Stimulated activated CD4-positive, alpha-beta T cell treated with anti-CD3 and anti-CD28 coated beads, Interleukin-1b, Interleukin-23, amount 100 ng/mL, for 1 hour (primary cell): ENCODE measurements at places on chromosomes 11 and 22.

GRCh38 chr22:50528682-50529415 is 963 bp downstream of the TYMP start:
- no peak for DNase-seq

DNA sequence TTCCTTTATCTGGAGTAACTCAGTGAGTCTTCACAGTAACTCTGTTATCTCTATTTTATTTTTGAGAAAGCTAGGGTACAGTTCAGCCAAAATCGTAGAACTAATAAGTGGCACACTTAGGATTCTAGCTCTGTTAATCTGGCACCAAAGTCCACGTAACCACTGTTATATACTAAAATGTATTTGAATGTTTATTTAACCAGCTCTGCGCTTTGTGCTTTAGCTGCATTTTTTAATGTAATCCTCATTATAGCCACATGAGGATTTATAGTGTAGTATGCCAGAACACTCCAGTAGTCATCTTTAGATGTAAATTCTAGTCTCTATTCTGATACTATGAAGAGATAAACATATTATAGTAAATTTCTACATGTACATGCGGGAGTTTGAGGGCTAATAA is 36.8 kb downstream of the YAP1 start:
- no peak for DNase-seq

GRCh38 chr22:50252082-50253045 is 1.3 kb upstream of the HDAC10 start:
- DNase-seq, result peak; percentile 51

DNA sequence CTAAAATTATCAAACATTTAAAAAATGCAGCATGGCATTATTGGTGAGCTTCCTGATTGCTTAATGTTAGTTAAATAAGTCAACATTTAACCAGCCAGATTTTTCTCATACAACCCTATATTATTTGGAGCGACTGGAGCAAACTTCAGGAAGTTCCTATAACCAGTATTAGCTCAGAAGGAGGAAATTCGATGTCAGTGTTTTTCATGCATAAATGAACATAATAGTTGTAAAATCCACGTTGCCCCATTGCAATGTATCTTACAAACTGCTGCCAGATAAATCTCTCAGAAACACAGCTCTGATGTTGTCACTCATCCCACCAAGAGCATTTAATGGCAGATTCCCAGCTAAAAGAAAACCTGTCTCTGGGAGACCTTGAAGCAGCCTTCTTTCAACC is 278.5 kb downstream of the CASP12 start:
- no peak for DNase-seq

GRCh38 chr11:15700456-15700855 is 585.7 kb downstream of the INSC start:
- no peak for DNase-seq

DNA sequence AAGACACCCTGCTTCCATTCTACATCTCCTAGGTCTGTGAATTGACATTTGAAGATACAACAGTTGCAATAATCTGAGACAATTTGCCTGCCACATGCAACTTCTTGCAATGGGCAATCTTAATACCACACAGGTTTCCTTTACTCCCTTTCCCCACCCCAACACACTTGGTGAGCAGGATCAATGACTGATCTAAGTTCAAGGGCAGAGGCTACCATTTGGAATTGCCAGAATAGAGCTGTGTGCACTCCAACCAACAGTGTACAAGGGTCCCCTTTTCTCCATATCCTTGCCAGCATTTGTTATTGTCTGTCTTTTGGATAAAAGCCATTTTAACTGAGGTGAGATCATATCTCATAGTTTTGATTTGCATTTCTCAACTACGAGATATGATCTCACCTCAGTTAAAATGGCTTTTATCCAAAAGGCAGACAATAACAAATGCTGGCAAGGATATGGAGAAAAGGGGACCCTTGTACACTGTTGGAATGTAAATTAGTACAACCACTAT is 2.9 kb upstream of the NNMT start:
- DNase-seq, result no peak

DNA sequence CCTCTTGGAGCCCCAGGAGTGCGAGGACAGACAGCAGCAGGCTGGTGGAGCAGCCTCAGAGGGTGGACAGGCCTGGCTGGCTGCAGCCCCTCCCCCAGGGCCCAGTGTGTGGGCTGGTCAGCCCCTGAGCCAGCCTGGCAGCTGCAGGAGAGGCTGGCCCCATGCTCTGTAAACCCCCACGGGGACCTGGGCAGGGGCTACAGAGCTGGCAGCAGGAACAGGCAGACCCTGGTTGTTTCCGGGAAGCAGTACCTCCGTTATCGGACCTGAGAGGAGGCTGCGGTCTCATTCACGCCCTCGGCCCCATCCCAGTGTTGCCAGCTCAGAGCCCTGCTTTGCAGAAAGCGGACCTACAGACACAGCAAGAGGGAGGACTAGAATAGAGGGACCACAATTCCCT is 38.5 kb upstream of the COMT start:
- no peak for DNase-seq

GRCh38 chr11:117192401-117192875 is 6.7 kb upstream of the TAGLN start:
- no peak for DNase-seq

DNA sequence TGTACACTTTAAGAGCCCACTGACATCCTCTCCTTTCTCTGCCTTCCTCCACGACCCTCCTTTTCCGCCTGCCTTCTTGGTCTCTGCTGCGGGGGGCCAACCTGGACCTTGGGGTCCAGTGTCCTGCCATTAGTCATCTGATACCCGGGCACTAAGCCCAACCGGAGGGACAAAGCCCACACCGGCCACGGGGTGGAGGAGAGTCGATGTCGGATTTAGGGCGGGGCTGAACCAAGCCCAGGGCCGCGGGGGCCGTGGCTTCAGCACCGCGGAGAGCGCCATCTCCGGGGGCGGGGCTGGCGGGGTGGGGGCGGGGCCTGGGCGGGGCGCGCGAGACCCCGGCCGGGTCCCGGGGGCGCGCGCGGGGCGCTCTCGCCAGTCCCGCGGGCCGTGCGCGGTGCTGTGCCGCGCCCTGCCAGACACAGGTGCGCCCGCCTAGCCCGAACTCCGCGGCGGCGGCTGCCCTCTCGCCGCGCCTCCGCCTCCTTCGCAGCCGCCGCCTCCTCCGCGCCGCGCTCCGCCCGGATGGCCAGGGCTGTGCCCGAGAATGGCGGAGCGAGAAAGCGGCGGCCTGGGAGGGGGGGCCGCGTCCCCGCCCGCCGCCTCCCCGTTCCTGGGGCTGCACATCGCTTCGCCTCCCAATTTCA is at the start of gene MAPK8IP1:
TSS of gene MAPK8IP1 (plus strand) at position 378 of the 647 bp plus-strand sequence. CDS start at position 548, 170 bp downstream.
- DNase-seq, result peak; percentile 33

- DNase-seq, result no peak
Observed at GRCh38 chr11:9143721-9144120, 52.3 kb upstream of the SCUBE2 start.

DNA sequence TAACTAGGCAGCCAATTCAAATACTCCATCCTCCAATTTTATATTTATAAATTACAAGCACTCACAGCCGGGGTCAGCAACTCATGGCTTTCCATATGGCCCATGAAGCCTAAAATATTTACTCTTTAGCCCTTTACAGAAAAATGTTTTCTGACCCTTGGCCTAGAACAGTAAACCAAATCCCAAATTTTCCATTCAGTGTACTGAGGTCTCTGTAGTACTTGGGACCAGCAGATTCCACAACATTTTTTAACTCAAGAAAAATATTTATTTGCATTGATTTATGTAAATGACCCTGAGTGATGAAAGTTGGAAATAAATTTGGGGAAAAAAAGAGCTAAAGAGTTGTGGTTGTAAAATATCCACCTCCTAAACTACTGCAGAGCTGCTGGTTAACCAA is 82.6 kb downstream of the SLC1A2 start:
- DNase-seq, result no peak

GRCh38 chr11:72309074-72309598 is 65.2 kb upstream of the PHOX2A start:
- no peak for DNase-seq

DNA sequence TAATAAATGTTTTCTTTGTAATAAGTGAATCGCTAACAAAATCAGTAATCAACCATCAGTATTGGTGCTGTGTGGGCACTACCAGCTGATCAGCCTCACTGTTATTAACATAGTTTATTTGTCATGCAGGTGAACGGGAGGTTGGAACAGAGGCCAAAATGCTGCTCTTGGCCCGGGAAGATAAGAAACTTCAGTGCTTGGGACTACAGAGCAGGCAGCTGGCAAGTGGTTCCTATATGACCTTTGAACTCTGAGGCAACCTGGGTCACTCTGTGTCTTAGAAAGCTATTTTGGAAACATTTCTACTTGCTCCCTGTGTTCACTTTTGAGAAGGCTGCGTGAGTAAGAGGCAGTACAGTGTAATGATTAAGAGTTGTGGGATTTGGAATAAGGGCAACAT is 36.5 kb upstream of the DNAJB13 start:
- no peak for DNase-seq

DNA sequence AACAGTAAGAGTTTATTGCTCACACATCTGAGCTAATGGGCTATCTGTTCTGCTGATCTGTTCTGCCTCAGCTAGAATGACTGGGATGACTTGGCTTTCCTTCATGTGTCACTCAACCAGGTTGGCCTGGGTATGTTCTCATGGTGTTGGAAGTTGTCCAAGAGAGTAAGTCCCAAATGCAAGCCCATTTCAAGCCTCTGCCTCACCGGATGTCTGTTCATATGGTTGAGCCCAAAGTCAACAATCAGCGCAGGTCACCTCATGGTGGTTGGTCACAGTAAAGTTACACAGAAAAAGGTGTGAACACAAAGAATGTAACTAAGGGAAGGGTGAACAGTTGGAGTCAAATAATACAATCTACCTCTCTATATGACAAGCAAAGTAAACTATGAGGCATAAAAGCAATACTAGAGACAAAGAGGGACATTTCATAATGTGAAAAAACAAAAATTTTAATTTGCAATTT is 1.9 kb downstream of the GDPD4 start:
- DNase-seq, result no peak

DNA sequence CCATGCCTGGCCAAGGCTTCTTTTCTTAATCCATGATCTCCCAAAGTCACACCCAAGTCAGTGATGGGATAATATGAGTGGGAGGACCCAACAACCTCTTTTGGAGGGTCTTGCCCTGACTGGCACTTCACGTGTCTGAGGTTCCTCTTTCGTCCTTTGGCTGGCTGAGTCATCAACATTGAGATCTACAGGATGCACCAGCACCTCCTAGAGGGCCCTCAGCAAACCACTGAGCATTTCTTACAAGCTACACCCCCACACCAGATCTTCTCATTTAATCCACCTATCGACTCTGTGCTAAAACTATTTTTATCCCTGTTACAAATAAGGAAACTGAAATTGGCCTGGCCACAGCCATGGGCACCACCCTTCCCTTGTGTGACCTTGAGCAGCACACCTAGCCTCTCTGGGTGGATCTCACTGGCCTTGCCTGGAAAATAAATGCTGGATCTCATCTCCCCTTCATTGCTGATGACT is 63.4 kb downstream of the FLI1 start:
- DNase-seq, result peak; percentile 27

- no peak for DNase-seq
Observed at GRCh38 chr11:44372989-44373388, 63.0 kb upstream of the ALX4 start.
